ENCODE measurements at places on chromosomes 3 and 15. TPM values are rescaled to one million over a fixed set of nuclear protein-coding genes. Genes with fewer than 3 reads are reported as not detected.

DNA sequence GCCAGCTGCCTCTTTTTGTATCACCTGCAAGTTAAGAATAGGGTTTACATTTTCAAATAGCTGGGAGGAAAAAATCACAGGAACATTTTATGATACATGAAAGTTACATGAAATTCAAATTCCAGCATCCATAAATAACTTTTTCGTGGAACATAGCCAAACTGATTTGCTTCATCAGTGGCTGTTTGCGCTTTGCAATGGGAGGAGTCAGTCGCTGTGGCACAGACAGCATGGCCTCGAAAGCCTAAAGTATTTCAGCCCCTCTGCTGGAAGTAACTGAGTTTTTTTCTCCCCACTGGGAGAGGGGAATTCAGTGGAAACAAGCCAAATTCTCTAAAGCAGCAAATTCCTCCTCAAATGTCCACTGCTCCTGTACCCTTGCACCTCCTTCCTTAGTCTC, 271.9 kb downstream of the SUCLG2 start:
- no peak for DNase-seq

DNA sequence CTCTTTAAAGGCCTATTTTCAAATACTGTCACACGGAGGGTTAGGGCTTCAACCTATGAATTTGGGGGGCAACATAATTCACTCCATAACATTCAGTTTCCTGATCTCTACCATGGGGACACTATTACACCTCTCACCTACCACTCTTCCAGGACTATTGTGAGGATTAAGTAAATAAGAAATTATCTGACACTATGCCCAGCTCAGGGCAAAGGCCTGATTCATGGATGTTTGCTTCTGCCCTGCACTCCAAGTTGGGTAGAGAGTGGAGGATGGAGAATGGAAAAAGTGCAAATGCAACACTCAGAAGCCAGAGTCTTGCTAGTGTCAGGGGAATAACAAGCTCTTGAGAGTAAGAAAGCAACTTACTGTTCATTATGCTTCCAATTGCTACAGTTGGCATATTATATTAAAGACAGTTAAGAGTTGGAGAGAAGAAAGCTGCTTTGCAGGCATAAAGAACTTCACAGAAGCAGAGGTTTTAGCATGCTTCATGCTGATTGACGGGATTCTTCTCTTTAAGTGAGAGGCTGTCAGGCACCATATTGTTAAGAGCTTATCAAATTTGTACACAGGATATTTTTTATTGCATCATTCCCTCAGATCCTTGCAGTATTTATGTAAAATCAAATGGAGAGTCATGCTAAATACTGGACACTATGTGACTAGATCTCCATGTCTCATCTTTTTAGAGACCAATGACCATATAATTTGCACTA, 375.3 kb downstream of the VPS13C start:
- no peak for DNase-seq

The KBTBD13 gene
- total RNA-seq: not detected

GRCh38 chr15:65827065-65827464, 35.0 kb upstream of the DENND4A start:
- no peak for DNase-seq

The MCTP2 gene
- total RNA-seq: 4.5 TPM

The CACNA1D gene
- total RNA-seq: 0.41 TPM

The TNNC1 gene
- 12.4 TPM for total RNA-seq

DNA sequence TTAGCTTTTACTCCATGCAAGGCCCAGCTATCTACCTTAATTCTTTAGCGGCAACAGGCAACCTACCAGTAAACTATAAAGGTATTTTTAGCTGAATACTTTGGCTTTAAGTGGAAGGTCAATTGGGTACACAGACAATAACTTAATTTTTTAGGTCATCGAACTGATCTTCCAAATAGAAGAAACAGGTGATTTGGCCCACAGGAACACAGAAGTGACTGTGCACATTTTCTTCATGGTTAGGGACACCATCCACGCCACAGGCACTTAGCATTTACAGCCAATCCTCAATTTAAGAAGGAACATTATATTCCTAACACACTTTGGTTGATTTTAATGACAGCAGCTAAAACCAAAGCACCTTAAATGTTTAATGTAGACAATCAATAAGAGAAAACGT, 1.9 kb downstream of the ARPP19 start:
- DNase-seq: no peak

DNA sequence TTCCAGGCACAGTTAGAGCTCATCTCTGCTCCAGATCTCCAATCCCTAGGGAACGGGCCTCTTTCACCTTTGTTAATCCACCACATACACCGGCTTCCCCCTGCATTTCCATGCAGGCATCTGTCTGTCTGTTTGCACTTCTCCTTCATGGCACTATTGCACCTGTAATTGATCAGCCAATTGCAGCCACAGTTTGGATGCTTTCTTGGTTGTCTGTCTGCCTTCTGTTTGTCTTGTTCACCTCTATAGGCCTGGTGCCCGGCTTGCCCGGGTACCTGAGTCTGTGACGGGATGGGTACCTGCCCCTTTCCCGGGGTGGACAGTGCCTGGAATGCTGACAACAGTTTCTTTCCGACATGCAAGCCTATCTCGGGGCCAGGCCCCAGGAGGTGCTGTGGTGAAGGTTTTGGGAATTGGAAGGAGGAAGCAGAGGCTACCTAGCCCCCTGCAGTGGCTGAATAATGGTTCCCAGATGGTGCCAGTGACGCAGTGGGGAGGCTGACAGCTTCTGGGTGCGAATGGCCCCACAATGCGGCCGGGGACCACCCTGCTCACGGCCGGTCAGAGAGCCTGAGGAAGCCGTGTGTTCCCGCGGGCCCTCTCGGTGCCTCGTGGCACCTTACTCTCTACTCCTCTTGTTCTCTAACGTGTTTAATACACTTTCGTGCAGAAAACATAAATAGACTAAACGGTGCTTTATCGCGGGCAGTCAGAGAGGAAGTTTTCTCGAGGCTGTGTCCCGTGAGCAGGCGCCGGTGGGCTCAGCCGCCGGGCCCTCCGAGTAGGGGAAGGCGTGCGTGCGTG, 31.3 kb upstream of the RAB6B start:
- DNase-seq: no peak

- no peak for DNase-seq
Observed at GRCh38 chr3:120909602-120909878, 1.5 kb downstream of the STXBP5L start.

- no peak for DNase-seq
Observed at GRCh38 chr3:24529210-24529609, 34.6 kb upstream of the THRB start.

The SERINC4 gene
- total RNA-seq: not detected

The RNF111 gene
- 44.1 TPM for total RNA-seq

The MYO5C gene
- total RNA-seq: 4.5 TPM

- DNase-seq: no peak
Observed at GRCh38 chr3:72748659-72749058, 99.6 kb downstream of the SHQ1 start.

The REC114 gene
- total RNA-seq: not detected

DNA sequence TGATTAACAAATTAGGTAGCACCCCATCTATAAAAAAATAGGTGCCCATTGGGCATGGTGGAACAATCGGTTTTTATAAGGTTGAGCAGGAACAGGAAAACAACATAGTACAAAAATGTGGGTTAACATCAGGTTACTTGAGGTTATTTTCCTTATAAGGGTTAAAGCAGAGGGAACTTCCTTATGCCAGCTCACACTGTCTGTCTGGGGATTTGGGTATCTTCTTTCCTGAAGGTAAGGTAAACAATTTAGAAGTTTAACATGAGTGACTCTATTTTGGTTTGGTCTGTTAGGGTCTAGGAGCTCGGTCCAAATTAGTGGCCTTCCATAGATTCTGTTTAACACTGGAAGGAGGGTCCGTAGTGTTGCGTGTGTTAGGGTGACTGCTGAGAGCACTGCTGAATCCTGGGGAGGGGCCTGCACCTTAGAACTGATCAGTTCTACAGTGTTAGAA, 14.7 kb downstream of the CHD2 start:
- DNase-seq: no peak

The ITGB5 gene
- total RNA-seq: 139 TPM

DNA sequence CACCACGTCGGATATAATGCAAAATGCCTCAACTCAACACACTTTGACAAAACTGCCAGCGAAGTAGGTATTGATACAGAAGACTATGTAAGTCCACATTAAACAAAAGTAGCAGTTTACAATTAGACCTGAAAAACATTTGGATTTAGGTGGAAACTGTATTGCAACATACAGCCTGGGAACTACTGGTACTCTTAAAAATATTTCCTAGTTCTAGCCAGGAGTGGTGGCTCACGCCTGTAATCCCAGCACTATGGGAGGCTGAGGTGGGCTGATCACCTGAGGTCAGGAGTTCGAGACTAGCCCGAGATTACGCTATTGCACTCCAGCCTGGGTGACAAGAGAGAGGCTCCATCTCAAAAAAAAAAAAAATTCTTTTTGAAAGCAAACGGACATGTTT, 246.2 kb downstream of the ZBTB20 start:
- DNase-seq: no peak

DNA sequence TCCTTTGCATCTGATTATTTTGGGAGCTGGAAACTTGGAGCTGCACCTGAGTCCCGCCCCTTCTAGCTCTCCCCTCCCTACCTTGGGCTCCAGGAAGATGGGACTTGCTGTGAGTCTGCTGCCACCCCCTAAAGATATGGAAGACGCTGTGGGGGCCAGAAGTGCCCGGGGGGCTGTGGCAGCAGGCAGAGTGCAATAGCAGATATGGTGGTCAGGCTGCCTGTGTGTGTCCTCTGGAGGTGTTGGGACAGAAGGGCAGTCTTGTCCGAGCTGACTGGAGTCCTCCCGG, 485 bp downstream of the PAK6 start:
- no peak for DNase-seq

The SLC9C1 gene
- total RNA-seq: not detected

GRCh38 chr15:25536801-25537611, 98.2 kb upstream of the UBE3A start:
- no peak for DNase-seq

GRCh38 chr15:43048935-43049334, 56.9 kb downstream of the UBR1 start:
- DNase-seq: no peak

DNA sequence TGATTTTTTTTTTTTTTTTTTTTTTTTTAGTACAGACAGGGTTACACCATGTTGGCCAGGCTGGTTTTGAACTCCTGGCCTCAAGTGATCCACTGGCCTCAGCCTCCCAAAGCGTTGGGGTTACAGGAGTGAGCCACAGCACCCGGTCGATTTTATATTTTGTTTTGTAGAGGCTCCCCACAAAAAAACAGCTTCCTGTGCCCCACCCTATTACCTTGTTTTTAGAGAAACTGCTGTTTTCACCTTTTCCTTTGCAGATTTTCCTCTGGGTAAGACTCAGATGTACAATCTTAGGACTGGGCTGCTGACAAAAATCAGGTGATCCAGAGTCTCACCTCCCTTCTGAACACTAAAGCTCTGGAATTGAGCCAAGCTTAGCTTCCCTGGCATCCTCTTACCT, 20.6 kb downstream of the ARRDC4 start:
- DNase-seq: no peak

- peak; percentile 60 for DNase-seq
Observed at GRCh38 chr15:96046620-96047240, 283.8 kb upstream of the NR2F2 start.

DNA sequence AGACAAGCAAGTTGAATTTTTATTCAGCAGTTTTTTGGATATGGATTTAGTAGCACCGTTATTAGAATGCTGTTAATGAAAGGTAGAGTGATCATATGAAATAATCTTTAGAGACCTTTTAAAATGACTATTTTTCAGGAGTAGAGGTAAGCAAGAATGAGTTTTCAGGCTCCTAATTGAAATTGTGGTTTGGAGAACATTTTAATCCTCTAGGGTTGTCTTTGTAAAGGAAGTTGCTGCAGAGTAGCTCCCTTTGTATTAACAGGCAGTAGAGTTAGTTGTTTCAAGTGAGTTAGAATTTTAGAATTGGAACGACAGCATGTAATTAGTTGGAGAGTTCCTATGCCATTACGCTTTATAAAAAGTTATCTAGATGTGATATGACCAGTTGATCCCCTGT, 27.2 kb upstream of the EDEM1 start:
- DNase-seq: no peak

GRCh38 chr15:55846116-55846707, 103.3 kb upstream of the PRTG start:
- DNase-seq: peak; percentile 51

Data from astrocyte (in vitro differentiated cells and primary cell).